AG04450 (cell line): ENCODE measurements at places on chromosomes 5 and 9.

DNA sequence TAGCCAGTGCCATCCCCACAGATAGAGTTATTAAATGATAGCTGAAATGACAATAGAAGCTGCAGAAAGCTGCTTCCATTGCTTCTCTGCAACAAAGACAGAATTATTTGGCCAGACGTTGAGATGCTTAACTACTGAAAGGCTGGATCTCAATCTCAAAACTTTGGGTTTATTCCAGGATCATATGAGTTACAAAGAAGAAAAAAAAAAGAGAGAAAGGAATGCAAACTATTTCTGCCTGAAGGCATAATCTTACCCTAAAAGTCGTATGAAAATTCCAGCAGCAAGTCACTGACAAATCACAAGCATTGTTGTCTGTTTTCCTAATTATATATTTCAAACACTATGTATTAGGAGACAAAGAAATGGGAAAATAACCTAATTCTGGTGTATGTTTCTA, 12.8 kb upstream of the TYRP1 start:
- DNase-seq, result no peak

GRCh38 chr9:6672118-6672517, 26.6 kb upstream of the GLDC start:
- no peak for DNase-seq

- DNase-seq, result no peak
Measured at GRCh38 chr5:96896276-96896675, 20.0 kb downstream of the ERAP2 start.

- DNase-seq, result peak; percentile 18
Measured at GRCh38 chr5:96881511-96882115, 5.3 kb downstream of the ERAP2 start.

DNA sequence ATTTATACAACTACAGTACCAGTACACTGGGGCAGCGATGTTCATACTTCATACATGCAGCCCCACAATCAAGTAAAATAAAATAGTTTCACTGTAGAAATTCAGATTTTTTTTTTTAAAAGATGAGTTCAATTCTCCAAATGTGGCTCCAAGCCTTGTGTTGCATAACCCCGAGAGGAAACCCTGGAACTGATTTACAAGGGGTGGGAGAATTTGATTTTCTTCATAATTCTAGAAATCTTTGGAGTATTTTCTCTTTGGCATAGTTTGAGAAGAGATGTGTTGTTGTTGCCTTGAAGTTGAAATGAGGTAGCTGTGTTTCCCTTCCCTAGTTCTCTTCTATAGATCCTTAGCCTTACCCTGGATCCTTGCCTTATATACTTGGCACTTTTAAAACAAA, 3.1 kb downstream of the RHOBTB3 start:
- DNase-seq, result no peak

DNA sequence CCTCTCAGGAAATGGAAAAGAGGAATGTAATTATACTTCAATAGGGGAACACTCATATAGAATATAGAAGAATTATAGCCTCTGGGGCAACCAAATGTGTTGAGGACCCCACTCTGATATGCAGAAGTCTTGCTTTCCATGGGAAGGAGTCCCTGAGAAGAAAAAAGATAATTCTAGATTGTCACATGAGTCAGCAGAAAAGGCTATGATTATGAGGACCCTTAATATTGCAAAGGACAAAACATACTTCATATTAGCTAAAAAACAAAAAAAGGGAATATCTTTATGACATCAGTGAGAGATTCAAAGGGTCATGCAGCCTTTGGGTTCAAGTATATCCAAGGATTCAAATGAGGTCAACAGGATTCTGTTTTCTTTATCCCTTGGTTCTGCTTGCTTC, 119.5 kb downstream of the PIK3R1 start:
- DNase-seq, result no peak

- no peak for DNase-seq
Measured at GRCh38 chr5:439636-440035, 3.3 kb upstream of the EXOC3 start.

DNA sequence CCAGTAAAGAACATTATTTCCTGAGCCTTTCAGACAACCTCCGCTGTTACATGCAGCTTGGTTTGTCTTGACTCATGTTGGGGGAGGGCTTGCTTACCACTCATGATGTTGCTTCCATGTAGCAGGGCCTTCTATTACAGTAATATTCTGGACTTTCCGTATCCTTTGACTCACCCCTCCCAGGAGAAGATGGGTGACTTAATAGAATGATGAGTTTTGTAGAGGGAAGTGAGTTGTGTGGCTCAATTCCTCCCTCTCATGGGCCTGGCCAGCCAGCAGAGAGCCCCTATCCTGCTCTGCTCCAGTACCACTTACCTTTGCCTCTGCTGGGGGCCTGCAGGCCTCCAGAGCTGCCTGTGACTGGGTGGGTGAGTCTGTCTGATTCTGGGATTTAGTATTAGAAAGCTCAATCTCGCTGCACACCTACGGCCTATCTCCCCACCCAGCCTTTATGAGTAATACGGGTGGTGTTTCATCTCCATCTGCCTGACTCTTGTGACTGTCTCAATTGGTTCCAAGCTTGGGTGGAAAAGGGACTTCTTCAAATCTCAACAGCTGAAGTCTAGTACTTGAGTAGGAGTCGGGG, 52.6 kb upstream of the KLF9 start:
- no peak for DNase-seq

DNA sequence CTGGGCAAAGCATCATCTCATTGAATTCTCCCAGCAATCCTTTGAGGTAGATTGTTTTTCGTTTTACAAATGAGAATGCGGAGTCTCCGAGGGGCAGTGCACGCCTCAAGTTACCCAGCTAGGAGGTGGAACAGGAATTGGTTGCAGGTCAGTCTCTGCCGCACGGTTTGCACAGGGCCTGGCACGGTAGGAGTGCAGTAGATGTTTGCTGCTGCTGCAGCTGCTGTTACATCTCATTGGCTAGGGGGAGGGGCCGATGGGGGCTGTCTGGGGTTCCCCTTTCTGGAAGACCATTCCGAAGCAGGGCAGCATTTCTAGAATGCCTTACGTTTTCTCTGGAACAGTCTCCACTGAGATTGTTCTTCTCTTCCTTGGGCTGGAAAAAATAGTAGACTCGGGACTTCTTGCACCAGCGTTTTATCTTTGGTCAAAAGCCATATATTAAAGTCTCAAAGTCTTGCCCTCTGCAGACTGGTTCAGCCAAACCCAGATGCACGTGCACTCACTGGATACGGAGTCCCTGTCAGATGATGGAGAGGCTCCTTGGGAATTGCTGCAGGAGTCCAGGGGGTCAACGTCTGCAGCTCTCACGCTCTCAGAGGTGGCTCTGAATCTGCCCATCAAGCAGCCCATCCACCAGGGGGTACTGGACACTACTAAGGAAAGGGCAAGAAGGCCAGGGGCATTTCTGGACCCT, 1.2 kb downstream of the USP20 start:
- no peak for DNase-seq

GRCh38 chr5:116451905-116452450, 122.6 kb downstream of the SEMA6A start:
- no peak for DNase-seq

GRCh38 chr5:87048156-87048555, 219.5 kb upstream of the RASA1 start:
- no peak for DNase-seq
